ENCODE measurements at places on chromosomes 7 and 10.

DNA sequence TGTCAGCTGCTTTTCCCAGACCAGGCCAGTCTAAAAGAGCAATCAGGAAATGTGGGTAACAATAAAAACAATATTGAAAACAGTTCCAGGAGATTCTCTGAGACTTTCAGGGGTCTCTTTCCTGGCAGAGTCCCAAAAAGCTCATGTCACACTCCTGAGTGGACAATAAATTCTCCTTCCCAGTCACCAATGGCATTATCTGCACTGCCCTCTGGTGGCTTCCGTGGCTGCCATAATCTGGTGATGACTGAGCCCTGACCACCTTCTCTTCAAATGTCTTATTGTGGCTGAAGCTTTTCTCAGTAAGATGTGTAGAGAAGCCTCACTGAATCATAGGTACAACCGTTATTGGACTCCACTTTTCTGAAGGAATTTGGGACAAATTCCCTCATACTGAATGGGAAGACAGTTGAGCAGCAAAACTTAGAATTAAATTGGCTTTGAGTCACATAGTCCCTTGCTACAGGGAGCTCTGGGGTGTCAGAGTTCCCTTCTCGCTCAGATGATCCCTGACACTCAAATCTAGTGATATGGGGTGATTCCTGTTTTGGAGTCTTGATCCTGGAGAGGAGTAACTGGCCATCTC lies 24.4 kb upstream of the ASAH2 start:
- DNase-seq, result peak; percentile 14

- no peak for DNase-seq
These were observed 545.9 kb downstream of the REEP3 start for GRCh38 chr10:64067009-64067606.

GRCh38 chr10:48399056-48399541 lies 92.6 kb downstream of the MAPK8 start:
- no peak for DNase-seq

DNA sequence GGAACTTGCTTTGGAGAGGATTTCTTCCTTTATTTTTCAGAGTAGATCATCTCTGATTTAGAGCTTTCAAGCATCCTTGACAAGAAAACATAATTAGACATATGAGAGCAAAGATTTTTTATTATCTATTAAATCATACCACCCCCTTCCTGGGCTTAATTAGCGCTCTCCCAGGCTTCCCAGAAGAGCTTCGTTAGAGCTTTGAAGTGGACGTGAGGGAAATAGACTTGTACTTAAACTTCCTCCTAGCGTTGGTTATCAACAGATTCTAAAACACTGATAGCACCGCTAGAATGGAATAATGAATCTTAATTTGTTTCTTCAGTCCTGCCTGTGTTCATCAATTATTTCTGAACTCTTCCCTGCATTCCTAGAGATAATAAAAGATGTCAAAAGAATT lies 173.9 kb upstream of the STK17A start:
- no peak for DNase-seq

DNA sequence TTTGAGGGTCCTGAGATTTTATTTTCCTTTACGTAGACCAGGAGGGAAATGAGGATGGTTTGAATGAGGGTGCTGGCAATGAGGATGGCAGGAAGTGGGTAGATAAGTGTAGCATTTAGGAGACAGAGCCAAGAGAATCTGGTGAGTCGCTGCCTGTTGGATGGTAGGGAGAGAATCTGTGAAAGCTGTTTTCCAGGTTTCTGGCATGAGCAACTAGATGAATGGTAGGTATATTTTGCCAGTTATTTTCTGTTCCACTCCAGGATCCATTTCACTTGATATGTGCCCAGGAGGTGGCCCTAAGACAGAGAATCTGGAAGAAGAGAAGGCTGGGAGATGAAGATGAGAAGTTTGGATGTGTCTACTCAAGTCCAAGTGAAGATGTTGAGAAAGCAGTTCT lies 63.3 kb upstream of the VIPR2 start:
- DNase-seq, result no peak

GRCh38 chr7:4297918-4298219 lies 384.2 kb upstream of the FOXK1 start:
- no peak for DNase-seq

- DNase-seq, result no peak
These were observed 125.0 kb upstream of the AKR1E2 start for GRCh38 chr10:4701016-4701415.

GRCh38 chr7:157272351-157273207 lies 64.2 kb upstream of the DNAJB6 start:
- DNase-seq, result no peak

- DNase-seq, result no peak
These were observed at the start of gene SUN3 for GRCh38 chr7:48028938-48029337. SUN3 (minus strand) TSS chr7:48029107; CDS start chr7:48028938, 169 bp downstream.

GRCh38 chr7:151251689-151252560 lies 3.4 kb upstream of the SMARCD3 start:
- peak; percentile 22 for DNase-seq

GRCh38 chr10:52940921-52941320 lies 168.3 kb upstream of the MBL2 start:
- DNase-seq, result no peak

DNA sequence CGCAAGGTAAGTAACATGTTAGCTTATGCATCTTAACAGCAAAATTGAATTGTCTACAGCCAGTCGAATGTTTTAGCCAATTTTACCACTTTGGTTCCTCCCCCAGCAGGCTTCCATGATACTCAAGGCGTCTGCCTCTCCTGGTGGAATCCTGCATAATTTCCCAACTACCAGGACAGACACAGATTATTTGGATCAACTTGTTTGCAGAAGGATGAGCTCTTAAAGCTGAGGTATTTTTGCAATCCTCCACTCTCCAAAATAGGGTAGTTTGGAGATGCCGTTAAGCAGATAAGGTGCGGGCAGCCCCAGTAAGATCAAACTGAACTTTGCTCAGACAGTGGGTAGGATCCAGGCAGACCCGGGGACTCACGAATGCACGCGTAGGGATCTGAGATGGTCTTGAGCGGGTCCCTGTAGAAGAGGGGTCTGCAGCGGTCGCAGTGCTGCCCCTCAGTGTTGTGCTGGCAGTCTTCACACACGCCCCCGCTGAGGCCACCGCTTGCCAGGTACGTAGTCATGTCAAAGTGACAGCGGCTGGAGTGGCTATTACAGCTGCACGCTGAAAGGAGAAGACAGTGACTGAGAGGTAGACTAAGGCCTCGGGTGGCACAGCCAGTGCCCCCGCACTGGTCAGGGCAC lies 27.4 kb downstream of the LAMB4 start:
- no peak for DNase-seq

- DNase-seq, result no peak
These were observed 121.1 kb upstream of the PDE1C start for GRCh38 chr7:32191305-32191704.

DNA sequence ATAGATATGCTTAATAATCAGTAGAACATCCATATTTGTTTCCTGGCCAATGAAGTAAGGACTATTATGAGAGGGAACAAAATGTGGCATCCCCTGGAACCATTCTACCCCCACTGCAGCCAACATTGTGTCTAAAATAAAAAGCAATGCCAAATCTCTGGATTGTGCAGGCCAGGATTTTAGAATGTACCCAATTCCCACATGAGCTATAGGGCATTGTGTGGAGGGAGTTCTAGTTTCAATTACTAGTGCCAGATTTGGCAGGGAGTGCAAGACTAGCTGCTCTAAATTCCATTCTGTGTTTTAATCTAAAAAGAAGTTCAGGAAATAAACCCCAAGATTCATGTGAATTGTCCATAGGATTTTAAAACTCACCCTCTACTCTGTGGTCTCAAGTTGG lies 112.3 kb downstream of the HGF start:
- DNase-seq, result no peak

DNA sequence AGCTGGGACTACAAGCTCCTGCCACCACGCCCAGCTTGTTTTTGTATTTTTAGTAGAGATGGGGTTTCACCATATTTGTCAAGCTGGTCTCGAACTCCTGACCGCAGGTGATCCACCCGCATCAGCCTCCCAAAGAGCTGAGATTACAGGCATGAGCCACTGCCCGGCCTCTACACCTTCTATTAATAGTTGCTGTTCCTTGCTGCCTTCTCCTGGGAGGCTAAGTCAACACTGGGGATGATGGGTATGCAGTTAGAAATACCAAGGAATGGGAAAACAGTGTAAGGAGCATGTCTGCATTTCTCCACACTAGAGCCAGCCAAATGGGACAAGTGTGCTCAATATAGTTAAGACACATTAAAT lies 97.3 kb upstream of the PDLIM1 start:
- no peak for DNase-seq

DNA sequence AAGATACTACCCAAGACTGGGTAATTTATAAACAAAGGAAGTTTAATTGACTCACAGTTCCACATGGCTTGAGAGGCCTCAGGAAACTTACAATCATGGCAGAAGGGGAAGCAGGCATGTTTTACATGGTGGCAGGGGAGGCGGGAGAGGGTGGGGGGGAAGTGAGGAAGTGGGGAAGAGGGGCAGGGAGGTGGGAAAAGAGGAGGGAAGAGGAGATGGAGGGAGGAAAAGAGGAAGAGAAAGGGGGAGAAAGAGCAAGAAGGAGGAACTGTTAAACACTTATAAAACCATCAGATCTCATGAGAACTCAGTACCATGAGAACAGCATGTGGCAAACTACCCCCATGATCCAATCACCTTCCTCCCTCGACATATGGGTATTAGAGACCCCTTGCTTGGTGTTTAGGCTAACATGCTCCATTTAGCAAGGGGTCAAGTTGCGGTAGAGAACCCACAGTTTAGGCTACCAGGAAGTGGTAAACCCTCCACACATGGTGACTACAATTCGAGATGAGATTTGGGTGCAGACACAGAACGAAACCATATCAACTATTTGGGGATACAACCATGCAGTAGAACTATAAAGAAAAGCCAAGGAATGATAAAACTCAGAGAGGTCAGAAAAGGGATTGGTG lies 3.5 kb upstream of the LMBR1 start:
- no peak for DNase-seq

DNA sequence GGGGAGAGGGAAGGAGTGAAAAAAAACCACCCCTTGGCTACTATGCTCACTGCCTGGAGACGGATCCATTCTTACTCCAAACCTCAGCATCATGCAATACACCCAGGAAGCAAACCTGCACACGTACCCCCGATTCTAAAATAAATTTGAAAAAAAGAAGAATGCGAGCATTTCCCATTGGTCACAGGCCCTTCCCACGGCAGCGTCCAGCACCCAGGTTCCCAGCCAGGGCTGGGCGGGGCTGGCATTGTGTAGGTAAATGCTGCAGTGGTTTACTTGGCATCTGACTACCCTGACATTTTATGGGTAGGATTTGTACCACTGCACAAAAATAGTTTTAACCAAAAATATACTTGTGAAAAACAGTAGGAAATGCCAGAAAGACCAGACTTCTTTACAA lies 418.9 kb downstream of the DNAJB6 start:
- DNase-seq, result no peak

DNA sequence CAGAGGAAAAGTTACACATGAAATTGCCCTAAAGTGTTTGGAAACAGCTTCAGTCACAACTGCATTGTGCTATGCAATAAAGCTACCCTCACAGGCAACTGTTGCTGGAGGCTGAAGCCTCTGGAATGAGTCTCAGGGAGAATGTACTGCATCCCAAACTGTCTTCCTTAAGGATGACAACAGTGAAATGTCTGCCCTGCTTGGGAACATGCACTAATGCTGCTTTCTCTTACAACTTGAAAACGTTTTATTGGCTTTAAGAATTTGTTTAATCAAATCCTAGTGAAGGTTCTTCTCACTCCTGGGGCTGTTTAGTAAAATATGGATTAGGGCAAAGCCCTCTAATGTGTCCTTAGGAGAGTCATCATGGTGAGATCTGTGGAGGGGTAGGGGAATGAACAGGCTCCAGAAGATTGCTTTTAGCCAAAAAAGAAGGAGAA lies 215.4 kb downstream of the TWIST1 start:
- no peak for DNase-seq
